Central memory CD8-positive, alpha-beta T cell (primary cell): ENCODE measurements at places on chromosomes 2 and 18.

DNA sequence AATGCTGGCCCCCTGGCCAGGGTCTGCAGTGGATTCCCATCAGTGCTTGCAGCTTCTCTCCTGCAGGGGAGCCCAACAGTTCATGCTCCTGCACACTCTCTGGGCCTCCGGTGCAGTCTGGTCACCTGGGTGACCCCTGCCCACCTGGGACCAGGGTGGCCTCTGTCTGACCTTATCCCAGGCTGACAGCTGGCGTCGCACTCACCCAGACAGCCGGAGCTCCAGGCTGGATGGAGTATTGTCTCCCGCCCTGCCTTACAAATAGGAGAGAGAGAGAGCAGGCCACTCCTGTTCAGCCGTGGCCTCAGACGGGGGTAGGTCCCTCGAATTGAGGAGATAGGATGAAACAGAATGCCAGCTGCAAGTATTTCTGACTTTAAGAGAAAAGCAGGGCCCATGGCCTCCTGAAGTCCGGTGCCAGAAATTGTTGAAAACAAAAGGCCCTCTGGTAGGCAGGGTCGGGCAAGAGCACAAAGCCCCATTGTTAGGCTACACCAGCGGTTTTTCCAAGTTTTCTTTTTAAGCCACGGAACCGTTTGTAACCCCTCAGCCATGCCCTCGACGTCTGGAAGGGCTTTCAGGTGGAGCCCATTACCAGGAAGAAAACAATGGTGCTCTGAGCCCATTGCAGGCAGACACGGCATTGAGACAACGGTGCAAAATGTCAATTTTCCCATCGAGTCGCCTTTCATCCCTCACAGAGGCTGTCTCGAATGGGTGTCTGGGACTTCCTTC is 258.4 kb downstream of the BCL11A start:
- no peak for DNase-seq

DNA sequence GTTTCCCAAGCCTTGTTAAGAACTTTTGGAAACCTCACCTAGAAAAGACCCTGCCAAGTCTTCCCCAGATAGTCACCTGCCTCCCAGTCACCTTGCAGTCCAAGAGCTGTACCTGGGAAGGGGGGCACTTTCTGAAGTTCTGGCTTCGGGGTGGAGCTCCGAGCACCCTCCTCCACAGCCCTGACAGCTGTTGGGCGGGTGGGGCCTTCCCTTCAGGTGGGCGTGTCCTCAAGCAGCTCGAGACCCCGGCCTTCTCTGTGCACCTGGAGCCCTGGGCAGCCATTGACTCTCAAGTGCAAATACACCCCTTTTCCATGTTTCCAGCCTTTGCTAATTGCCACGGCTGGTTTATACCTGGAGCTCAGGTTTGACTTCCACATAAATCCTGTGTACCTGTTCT is 37.0 kb upstream of the IGFBP5 start:
- DNase-seq = no peak

DNA sequence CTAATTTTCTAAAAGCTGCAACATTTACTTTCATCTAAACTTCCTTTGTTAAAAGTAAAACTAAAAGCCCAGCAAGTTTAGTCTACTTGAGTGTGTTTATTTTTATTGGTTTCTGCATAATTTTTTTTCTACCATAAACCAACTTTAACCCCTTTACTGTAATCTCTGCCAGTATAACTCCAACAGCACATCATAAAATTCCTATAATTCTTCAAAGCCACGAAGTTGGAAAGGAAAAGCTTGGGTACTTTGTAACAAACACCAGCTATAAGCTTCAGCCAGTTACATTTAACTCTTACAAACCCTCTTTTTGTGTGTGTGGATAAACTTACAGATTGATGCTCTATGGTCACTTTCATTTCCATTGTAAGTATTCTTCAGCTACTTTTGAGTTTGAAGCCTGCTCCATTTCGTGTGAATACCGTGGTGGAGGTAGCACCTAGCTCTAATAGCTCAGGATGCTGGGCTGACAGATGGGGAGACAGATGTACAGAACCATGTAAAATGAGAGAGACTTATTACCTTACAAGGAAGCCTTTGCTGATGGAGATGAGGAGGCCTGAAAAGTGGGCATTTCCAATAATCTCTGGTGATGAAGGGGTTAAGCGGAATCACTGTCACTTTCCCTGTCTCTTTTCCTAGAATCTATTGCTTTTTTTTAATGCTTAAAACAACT is 42.5 kb downstream of the ZEB2 start:
- no peak for DNase-seq

DNA sequence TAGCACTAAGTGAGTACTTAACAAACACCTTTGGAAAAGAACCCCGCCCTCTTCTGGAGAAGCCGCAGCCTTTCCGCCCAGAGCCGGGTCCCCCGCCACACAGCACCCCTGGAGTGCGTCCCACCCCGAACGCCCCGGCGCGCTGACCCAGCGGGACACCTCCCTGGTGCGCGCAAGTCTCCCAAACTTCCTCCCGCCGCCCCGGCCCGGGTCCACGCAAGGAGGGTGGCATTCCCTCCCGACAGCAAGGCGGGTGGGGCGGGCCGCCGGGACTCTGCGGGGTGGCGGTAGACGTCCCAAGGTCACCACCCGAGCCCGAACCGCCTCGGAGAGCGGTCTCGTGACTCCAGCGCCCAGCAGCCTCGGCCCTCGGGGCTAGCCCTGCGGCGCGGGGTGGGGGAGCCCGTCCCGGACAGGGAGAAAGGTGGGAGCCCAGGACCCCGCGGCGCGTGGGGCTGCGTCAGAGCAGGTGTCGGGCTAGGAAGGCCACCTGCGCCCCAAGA is 598 bp downstream of the CCDC93 start:
- DNase-seq = peak; percentile 14

DNA sequence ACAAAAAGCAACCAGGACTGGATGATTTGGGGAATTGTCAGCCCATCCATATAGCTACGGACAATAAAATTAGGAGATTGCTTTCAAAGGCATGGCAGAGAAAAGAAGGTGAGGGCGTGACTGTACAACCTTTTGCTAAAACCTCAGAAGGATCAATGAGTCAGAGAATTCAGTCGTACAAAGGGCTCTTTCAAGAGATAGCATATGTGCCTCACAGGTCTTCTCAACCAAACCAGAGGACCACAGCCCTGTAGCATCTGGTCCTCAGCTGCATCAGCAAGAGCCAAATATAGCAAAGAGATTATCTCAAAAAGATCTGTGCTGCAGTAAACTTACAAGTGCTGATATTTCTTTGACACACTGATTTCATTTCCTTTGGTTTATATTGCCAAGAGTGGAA is 149.9 kb upstream of the RAB6C start:
- no peak for DNase-seq

DNA sequence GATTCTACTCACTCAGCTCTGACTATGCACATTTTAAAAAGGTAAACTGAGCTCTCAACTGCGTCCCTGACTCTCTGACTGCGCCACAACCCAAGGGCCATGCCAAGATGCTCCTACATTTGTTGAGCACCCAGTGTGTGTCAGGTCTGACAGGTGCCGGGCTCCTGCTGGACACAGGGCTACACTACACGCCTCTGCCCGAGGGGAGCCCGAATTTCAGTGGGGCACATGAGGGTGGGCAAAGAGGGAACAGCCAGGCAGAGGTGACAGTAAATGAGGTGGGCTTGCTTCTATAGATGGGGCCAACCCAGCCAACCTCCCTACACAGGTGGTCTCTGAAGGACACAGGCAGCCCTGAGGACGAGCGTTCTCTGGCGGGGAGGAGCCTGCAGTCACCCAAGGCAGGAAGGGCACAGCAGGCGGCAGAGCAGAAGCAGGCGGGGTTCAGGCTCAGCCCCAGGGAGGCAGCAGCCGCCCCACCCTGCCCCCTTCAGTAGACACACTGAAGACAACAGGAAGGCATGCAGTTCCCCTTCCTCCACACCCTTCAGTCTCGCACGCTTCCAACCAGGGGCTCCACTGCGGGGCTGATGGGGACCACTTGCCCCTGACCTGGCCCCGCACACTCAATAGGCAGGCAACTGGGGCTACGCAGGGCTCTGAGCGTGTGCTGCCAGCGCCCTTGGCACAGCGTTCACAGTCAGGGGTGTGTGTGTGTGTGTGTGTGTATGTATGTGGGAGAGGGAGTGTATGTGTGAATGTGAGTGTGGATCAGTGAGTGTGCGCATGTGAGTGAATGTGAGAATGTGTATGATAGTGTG is 98.4 kb downstream of the UXS1 start:
- DNase-seq = peak; percentile 86

- no peak for DNase-seq
Observed at GRCh38 chr18:32801228-32801627, 28.4 kb upstream of the KLHL14 start.

GRCh38 chr2:67169417-67170140 is 227.6 kb upstream of the ETAA1 start:
- DNase-seq = no peak

DNA sequence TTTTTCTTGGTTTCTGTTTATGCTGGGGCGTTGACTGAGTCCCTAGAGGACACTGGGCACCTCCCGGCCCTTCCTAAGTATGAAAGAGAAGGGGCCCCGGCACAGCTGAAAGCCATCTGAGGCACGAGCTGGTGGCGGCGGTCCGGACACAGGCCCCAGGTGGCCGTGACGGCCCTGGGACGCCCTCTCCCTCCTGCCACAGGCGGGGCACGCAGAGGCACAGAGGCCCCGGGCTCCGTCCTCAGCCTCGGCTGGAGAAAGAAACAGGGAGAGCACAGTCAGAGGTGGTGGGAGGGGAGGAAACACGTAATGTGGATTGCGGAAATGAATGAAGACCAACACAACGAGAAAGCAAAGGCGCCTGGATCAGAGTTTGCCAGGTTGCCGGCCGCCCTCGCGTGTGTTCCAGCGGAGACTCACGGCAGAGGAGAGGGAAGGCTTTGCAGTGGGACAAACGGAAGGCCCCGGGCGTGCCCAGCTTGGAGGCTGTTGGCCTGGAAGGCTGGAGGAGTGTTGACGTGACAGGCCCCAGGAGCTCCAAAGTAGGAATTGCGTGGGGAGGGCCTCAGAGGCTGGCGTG is 119.1 kb downstream of the PTGR3 start:
- DNase-seq = no peak
